ENCODE measurements at places on chromosomes 7 and 10. TPM values are rescaled to one million over a fixed set of nuclear protein-coding genes. Genes with fewer than 3 reads are reported as not detected.

The VPS50 gene
- total RNA-seq, result 19.0 TPM

- H3K27me3 ChIP-seq, result peaks cover 23% of the 10 kb centered on the region
- H3K4me1 ChIP-seq, result no peaks in the 10 kb centered on the region
- H3K36me3 ChIP-seq, result no peaks in the 10 kb centered on the region
- H3K27ac ChIP-seq, result no peak overlapping the region
- peak; percentile 59 for DNase-seq
These were observed 191.3 kb upstream of the PODXL start for GRCh38 chr7:131747658-131748232.

The ZNF365 gene
- 0.56 TPM for total RNA-seq

The SAMD9L gene
- 0.26 TPM for total RNA-seq

- H3K4me3 ChIP-seq, result no peak overlapping the region
- H3K36me3 ChIP-seq, result no peaks in the 10 kb centered on the region
These were observed 279.8 kb upstream of the ZNF32 start for GRCh38 chr10:43928425-43928968.

GRCh38 chr7:37450035-37450434 lies 1.4 kb upstream of the ELMO1 start:
- H3K36me3 ChIP-seq, result no peaks in the 10 kb centered on the region
- peaks cover 13% of the 10 kb centered on the region for H3K4me1 ChIP-seq
- no peak overlapping the region for H3K27ac ChIP-seq
- H3K4me3 ChIP-seq, result no peak overlapping the region
- no peak for DNase-seq

- no peaks in the 10 kb centered on the region for H3K4me1 ChIP-seq
- H3K4me3 ChIP-seq, result no peak overlapping the region
- no peak for DNase-seq
These were observed 307.2 kb downstream of the PRPF18 start for GRCh38 chr10:13893926-13894325.

DNA sequence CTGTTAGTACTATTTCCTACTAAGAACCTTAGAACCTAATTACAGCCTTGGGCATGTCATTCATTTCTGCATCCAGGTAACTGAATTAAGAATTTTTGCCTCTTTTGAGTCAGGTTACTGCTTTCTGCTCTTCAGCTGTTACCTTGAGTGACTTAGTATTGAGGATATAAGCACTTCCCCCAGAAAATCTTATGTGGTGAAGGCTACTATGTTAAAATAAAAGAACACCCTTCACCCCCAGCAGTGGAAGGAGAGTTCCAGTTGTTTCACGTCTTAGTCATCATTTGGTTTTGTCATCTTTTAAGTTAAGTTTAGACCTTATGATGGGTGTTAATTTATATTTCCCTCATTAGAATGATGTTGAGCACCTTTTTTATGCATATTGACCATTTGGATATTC lies 82.8 kb downstream of the GLCCI1 start:
- H3K36me3 ChIP-seq, result no peaks in the 10 kb centered on the region
- no peak overlapping the region for H3K4me3 ChIP-seq
- no peaks in the 10 kb centered on the region for H3K27me3 ChIP-seq

The CCZ1 gene
- 149 TPM for total RNA-seq

The TMEM72 gene
- total RNA-seq, result 0.80 TPM

GRCh38 chr7:46162609-46163008 lies 241.5 kb upstream of the IGFBP3 start:
- no peaks in the 10 kb centered on the region for H3K27me3 ChIP-seq
- H3K4me3 ChIP-seq, result no peak overlapping the region
- no peak for DNase-seq
- no peaks in the 10 kb centered on the region for H3K4me1 ChIP-seq
- H3K27ac ChIP-seq, result no peak overlapping the region

GRCh38 chr7:8178353-8178752 lies 83.6 kb downstream of the ICA1 start:
- no peak overlapping the region for H3K4me3 ChIP-seq
- no peak for DNase-seq
- no peaks in the 10 kb centered on the region for H3K36me3 ChIP-seq
- no peaks in the 10 kb centered on the region for H3K27me3 ChIP-seq
- no peaks in the 10 kb centered on the region for H3K4me1 ChIP-seq
- H3K27ac ChIP-seq, result no peak overlapping the region

DNA sequence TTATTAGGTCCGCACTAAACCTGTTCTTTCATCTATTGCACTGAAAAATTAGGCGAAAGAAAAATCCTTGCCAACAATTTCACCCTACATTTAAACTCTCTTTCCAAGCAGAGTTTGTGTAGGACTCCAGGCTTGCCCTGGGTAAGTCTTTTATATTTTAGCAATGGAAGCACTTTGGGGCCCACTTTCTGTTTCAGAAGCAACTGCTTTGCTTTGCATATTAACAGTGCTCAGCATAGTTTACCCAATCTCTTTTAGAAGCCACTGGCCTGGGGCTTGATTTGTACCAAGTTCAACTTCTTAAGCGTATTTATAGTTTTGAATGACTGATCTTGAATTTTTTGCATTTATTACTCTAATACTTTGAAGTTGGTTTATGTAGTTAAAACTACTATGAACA lies 78.8 kb upstream of the MDFIC start:
- H3K36me3 ChIP-seq, result no peaks in the 10 kb centered on the region
- no peak overlapping the region for H3K27ac ChIP-seq
- no peaks in the 10 kb centered on the region for H3K4me1 ChIP-seq
- DNase-seq, result no peak
- no peak overlapping the region for H3K4me3 ChIP-seq

DNA sequence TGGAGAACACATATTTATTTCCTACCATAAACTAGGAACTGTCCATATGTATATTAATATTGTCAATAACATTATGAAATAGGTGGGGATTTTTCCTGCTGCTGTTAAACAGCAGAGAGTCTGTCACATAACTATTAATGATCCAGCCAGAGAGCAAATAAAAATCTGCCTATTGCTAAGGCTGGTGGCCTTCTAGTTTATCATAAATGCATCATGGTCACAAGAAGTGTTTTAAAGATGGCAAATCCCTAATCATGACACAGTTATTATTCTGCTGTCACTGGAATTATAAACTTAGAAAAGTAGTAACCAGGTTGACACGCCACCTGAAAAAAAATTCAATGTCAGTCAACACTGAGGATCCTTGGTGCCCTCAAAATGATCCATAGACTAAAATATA lies 132.3 kb downstream of the HGF start:
- H3K36me3 ChIP-seq, result no peaks in the 10 kb centered on the region
- peaks cover 29% of the 10 kb centered on the region for H3K4me1 ChIP-seq
- peak overlapping the region; percentile 80 for H3K27ac ChIP-seq
- peak overlapping the region; percentile 1 for H3K4me3 ChIP-seq

The SLC26A5 gene
- not detected for total RNA-seq

DNA sequence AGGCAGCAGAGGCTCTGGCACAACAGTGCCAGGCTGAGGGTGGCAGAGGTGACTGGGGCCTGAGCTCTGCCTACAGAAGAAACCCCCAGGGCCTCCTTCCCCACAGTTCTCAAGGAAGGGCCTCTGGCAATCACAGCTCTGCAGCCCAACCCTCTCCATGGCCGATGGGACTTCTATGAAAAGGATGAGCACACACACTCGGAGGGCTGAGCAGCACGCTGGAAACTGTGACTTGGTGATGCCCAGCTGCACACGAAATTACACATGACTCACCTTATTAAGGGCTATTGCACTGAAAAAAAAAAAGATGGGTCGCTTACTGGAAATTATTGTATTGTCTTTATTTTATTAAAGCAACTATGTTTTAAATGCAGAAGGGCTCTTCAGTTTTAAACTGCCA lies 42.9 kb upstream of the LRRC18 start:
- no peak for DNase-seq
- no peaks in the 10 kb centered on the region for H3K36me3 ChIP-seq
- H3K4me3 ChIP-seq, result no peak overlapping the region
- no peak overlapping the region for H3K27ac ChIP-seq

Data from A673 (cell line).